ENCODE measurements at places on chromosomes 3 and 15. TPM values are rescaled to one million over a fixed set of nuclear protein-coding genes. Genes with fewer than 3 reads are reported as not detected.

Gene ITGA11
- 6.9 TPM for total RNA-seq

- H3K4me1 ChIP-seq, result peaks cover 6% of the 10 kb centered on the region
- H3K27me3 ChIP-seq, result no peaks in the 10 kb centered on the region
- no peak overlapping the region for H3K4me3 ChIP-seq
- no peak overlapping the region for H3K27ac ChIP-seq
These were observed 107.7 kb downstream of the OSBPL10 start for GRCh38 chr3:31873254-31873820.

DNA sequence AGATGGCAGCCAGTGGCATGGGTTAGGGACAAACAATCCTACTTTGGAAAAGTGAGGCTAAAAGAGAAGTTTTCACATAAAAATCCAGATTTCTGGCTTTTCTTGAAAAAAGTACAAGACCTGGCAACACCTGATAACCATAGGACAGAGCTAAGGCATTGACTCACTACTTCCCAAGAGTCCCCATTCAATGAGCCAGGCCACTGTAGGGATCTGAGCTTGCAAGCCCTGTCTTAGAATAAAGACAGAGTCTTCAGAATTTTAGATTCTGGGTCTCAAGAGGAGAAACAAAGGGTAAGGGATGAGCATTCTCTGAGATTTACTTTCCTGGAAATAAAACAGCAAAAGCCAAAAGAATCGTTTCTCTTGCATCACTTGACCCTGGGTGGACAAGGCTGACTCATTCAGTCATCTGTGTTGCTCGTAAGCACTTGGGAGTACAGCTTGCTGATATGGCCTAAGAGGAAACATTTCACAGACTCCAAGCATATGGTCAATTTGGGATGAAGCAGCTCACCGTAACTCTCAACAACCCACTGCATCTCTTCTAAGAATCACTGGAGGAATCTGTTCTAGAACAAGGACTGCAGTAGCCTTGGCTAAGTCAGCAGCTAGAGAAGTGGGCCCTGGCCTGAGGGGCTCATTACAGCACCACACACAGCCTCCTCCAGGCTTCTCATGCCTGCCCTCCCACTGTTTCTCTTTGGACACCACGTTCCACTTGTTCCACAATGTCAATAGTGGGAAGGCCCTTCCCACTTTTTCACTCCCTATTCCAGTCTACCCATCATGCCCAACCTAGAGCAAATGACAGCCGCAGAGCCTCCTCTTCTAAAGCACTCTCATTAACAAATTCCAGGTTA lies 86.2 kb downstream of the RFTN1 start:
- no peak for DNase-seq
- H3K36me3 ChIP-seq, result peaks cover 10% of the 10 kb centered on the region
- no peaks in the 10 kb centered on the region for H3K27me3 ChIP-seq
- no peaks in the 10 kb centered on the region for H3K4me1 ChIP-seq
- no peak overlapping the region for H3K4me3 ChIP-seq
- H3K27ac ChIP-seq, result peak overlapping the region; percentile 80

GRCh38 chr15:95501865-95502264 lies 828.6 kb upstream of the NR2F2 start:
- H3K4me3 ChIP-seq, result no peak overlapping the region
- H3K27ac ChIP-seq, result no peak overlapping the region
- no peaks in the 10 kb centered on the region for H3K27me3 ChIP-seq
- DNase-seq, result no peak
- H3K36me3 ChIP-seq, result no peaks in the 10 kb centered on the region
- no peaks in the 10 kb centered on the region for H3K4me1 ChIP-seq

Gene RTP1
- not detected for total RNA-seq

Gene C3orf62
- total RNA-seq, result 2.9 TPM

- H3K27ac ChIP-seq, result no peak overlapping the region
- no peaks in the 10 kb centered on the region for H3K4me1 ChIP-seq
- no peak for DNase-seq
- H3K4me3 ChIP-seq, result no peak overlapping the region
These were observed 463.3 kb upstream of the CBLB start for GRCh38 chr3:106332129-106332528.

Gene MEX3B
- total RNA-seq, result 1.4 TPM
